ENCODE measurements at places on chromosomes 11 and 22. TPM values are rescaled to one million over a fixed set of nuclear protein-coding genes. Genes with fewer than 3 reads are reported as not detected.

DNA sequence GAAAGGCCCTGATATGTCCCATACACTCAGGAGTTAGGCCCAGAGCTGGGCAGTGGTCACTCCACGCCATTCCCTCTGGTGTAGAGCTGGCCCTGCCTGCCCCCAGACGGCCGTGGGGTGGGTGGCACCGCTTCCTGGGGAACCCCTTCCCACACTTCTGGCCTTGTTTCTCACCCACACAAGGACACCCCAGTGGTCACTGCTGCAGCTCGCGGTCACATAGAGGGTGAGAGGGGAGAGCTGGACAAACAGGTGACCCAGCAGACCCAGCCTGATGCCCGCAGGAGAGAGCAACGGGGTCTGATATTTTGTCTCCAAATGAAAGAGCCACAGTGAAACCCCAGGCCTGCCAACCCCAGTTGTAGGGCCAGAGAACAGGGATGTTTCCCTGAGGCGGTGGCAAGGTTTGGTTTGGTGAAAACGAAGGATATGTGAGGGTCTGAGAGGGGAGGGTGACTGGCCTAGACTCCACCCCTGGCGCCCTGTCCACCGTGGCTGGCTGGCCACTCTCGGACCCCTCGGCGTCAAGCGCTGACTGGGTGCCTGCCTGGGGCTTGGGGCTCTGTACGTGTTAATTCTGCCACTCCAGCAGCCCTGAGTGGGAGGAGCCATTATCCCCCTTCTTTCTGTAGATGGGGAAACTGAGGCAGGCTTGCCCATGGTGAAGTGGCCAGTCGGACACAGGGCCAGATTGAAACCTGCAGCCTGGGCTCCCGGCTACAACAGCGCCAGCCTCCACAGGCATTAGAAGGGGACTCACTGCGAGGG is 71.0 kb upstream of the PPARA start:
- DNase-seq: no peak

- peak; percentile 77 for DNase-seq
Observed at GRCh38 chr11:74720596-74721478, 10.4 kb downstream of the CHRDL2 start.

GRCh38 chr11:83093634-83094033 is 21.9 kb upstream of the RAB30 start:
- no peak for DNase-seq

DNA sequence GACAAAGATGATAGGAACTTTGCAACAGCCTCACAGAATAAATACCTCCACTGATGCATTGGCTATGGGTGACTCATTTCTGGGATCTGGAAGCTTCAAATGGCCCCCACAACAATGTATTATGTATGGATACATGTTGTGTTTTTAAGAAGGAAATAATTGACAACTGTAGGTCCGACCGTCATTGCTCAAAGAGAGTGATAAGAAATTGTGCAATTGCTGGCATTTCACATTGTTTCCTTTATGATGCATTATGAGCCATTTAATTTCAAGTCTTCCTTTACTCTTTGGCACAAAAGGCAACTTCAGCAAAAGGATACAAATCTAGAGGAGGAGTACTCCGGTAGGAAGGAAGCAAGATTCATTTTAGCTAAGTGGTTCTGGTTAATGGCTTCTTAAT is 2.0 kb downstream of the ANO3 start:
- DNase-seq: no peak

DNA sequence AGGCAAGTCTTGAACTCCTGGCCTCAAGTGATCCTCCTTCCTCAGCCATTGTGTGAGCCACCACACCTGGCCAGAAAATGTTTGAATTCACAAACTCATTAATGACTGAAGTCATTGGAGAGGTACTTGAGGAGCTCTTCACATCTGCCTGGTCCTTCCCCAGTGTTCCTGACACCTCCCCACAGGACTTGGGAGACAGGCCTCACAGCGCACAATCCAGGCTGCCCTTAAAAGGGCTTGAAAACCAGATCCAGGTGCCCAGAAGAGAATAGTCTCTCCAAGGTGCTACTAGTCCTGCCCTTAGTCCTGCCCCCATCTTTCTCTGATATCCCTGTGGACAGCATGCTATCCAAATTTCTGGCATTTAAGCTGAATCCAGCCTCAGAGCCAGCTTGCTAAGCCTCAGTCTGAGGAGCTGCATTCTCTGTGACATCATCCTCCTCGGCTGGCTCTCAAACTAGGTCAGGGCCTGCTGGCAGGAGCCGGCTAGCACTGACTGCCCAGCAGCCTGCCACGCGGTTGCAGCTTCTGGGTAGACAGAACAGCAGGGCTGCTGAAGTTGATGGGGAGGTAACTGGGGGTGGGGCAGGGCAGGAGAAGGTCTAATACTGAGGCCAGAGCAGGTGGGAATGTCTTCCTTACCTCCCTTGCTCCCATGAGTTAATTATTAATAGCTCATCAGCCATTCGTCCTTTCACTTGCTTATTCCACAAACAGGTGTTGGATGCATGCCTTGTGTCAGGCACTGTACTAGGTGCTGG is 35.3 kb upstream of the NECTIN1 start:
- DNase-seq: no peak

GRCh38 chr11:27358296-27358695 is 4.7 kb downstream of the CCDC34 start:
- no peak for DNase-seq

DNA sequence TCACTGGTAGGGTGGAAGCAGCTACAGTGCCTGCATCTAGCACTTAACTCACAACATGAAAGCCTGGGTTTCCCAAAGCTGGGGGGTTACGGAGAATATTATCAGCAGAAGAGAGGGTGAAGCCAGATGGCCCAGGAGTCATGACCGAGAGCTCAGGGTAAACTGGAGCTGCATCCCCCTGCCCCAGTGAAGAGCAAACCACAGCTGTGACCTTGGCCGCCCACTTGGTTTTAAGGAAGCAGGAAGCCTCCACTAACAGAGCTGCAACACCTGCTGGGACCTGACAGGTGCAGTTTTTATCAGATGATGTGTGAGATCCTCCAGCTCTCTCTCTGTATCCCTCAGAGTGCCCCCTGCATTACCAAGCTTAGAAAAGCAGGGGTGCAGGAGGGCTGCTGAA is 20.9 kb downstream of the TCP11L1 start:
- no peak for DNase-seq

DNA sequence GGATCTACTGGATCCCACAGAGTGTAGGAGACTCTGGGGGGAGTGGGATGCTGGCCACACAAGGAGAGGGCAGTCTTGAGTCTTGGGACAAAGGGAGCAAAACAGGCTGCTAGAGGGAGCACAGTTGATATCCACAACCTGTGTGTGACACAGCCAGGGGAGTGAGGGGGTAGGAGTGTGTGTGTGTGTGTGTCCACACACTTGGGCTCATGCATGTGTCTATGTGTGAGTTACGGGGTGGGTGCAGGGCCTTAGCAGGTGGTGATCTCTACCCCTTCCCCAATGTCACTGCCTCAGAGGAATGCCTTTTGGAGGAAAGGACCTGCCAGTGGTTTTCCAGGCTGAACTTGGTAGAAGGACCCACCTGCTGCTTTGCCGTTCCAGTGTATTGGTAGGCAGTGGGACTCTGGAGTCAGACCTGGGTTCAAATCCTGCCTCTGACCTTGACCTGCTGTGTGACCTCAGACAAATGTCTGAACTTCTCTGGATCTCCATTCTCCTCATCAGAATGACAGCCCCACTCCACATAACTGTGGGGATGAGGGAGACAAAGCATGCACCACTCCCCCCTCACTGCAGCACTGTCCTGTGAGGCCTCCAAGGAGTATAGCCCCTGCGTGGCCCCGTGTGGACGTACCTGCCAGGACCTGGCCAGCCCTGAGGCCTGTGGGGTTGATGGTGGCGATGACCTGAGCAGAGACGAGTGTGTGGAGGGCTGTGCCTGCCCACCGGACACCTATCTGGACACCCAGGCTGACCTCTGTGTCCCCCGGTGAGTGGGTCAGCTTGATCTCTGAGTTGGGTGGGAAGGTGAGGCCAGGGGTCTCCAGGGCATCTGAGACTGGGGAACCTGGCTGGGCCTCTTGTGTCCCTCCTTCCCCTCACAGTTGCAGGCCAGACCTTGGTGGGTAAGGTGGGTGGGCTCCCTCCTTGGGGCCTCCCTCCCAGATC is 27.4 kb downstream of the OTOG start:
- no peak for DNase-seq

RBFOX2 gene
- 34.3 TPM for total RNA-seq

MIOX gene
- not detected for total RNA-seq

LRRN4CL gene
- 2.2 TPM for total RNA-seq

RNH1 gene
- 104 TPM for total RNA-seq

All from left colon (tissue), 2 donors.